ENCODE measurements at places on chromosomes 13 and 19.

DNA sequence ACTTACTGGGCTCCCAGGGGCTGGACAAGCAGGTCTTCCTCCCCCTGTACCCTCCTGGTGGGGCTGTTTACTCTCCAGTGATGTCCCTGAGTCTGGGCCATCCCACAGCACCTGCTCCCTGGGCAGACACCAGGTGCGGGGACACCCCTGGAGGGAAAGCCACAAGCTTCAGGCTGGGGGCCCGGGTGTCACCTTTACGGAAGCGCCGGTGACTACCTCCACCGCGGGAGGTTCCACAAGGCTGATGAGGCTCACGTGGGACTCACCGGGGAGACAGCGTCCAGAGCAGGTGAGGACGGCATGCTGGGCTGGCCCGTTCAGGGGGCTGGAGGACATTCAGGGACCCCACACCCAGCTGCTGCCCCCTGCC is 24.9 kb downstream of the NFILZ start:
- DNase-seq, result no peak

GRCh38 chr19:17751103-17751911 is at the start of gene FCHO1:
TSS of gene FCHO1 (plus strand) at chr19:17751477. CDS start at chr19:17755165, 3,688 bp downstream.
- no peak for DNase-seq

- peak; percentile 50 for DNase-seq
Measured at GRCh38 chr13:35716729-35717128, 240.2 kb upstream of the MAB21L1 start.

GRCh38 chr13:20247403-20247802 is 15.3 kb upstream of the GJB6 start:
- DNase-seq, result no peak

DNA sequence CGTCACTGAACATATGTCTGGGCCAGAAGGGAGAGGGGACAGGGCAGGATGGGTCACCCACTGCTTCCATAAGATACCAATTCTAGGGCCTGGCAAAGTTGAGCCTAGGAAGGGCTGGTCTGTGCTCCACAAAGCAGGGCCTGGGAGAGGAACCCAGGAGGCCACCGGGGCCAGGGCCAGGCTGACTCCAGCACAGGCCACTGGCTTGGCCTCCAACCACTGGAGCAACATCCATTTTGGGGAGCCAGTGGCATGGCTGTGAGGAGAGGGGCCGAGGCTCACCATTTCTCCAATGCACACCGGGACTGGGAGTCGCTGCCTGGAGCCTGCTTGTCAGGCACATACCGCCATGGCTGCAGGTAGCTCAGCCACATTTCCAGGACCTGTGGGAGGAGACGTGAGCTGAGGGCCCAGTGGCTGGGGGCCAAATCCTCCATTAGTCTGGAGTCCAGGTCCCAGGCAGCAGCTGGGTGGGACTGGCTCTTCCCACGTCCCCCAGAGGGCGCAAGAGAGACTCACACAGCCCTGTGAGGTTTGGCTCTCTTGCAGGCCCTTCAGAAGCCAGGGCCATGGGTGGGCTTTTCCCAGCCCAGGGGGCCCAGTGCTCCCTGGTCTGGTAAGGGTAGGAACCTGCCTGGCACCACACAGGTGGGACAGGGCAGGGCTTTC is 27.7 kb downstream of the TUBA3C start:
- no peak for DNase-seq

DNA sequence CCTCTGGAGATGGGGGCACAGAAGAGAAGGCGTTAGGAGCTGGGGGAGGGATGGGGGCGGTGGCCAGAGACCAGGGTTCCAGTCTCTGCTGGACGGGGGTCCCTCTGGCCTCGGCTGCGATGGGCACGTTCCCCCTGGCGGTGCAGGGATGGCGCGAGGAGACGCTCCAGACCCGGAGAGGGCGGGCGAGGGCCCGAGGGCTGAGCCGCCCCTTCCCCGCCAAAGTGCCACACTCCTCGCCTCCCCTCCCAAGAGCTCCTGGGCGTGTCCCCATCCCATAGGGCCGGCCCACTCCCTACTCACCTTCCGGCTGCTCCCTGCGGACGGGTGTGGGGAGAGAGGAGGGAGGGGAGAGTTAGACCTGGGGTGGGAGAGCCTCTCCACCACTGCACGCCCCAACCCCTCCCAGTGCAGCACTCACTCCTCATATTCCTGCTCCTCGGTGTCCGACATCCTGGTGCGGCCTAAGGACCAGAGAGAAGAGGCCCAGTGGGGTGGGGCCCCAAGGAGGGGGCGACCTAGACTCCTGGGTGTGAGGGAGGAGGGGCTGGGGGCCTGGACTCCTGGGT is 2.2 kb downstream of the TNNT1 start:
- no peak for DNase-seq

DNA sequence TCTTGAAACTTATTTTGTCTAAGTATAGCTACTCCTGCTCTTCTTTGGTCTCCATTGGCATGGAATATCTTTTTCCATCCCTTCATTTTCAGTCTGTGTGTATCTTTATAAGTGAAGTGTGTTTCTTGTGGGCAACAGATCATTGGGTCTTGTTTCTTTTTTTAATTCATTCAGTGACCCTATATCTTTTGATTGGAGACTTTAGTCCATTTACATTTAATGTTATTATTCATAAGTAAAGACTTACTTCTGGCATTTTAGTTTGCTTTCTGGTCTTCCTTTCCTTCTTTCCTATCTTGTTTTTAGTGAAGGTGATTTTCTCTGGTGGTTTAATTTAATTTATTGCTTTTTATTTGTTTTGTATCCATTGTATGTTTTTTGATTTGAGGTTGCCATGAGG is 19.8 kb downstream of the CD70 start:
- DNase-seq, result no peak

- DNase-seq, result no peak
Measured at GRCh38 chr19:18969931-18970659, 29.1 kb upstream of the HOMER3 start.

GRCh38 chr19:51722492-51722891 is 1.3 kb downstream of the HAS1 start:
- DNase-seq, result no peak

- DNase-seq, result no peak
Measured at GRCh38 chr13:34372581-34372980, 554.6 kb downstream of the RFC3 start.

- no peak for DNase-seq
Measured at GRCh38 chr13:102947745-102948405, 102.0 kb downstream of the ERCC5 start.

DNA sequence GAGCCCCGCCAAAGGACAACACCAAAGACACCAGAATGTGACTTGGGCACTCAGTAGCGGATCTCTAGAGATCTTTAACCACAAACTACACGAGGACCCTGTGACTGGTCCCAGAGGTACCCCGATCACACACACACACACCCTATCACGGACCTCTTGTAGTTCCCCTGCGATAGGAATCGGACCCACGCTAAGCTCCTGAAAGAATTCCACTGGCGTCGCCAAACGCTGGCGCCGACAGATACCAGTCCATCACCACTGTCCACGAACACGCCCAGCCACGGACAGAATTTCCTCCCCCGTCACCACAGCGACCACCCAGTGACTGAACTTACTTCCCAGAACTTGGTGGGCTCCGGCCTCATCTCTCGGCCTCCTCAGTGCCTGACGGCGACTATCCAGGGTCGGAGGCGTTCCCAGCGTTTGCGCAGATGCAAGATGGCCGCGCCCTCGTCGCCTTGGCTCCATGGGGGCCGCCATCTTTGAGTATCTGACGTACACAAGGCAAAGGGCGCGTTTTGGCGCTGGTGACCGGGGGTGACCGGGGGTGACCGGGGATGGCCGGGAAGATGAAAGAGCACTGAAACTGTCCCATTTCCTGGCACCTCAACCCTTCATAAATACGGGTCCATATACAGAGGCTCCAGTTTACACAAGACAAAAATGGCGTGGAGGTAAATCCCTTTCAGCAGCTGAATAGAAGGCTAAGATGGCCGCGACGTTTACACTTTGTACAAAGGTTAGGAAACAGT is at the start of gene ZNF615:
TSS of gene ZNF615 (minus strand) at position 406 of the 752 bp plus-strand sequence. CDS start 4,500 bp downstream, outside the sequence.
- DNase-seq, result peak; percentile 95

DNA sequence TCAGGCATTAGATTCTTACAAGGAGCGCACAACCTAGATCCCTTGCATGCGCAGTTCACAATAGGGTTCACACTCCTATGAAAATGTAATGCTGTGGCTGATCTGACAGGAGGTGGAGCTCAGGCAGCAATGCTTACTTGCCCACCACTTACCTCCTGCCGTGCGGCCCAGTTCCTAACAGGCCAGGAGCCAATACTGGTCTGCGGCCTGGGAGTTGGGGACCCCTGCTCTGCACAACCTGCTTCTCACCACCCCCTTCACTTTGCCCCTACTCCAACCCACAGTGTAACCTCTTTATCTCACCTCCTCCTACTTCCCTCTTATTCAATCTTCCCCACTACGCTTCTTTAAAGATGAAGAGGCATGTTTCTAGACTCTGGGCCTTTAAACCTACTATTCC is 240.2 kb downstream of the RGCC start:
- DNase-seq, result no peak

DNA sequence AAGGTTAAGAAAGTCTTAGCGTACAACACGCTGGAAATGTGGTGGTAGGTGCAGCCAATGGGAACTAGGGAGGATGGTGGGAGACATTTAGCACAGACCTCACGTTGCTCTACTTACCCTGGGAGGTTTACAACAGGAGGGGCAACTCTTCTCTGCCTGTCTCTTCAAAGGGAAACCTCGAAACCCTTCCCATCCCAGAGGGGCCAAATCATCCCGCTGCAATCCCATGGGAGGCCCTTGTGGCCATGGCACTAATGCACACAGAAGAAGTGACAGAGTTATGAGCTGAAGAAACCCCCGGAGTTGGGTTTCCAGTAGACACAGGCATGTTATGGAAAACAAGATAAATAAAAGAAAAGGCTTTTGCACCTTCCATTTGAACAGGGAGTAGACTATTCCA is 35.6 kb downstream of the SHISA2 start:
- no peak for DNase-seq

DNA sequence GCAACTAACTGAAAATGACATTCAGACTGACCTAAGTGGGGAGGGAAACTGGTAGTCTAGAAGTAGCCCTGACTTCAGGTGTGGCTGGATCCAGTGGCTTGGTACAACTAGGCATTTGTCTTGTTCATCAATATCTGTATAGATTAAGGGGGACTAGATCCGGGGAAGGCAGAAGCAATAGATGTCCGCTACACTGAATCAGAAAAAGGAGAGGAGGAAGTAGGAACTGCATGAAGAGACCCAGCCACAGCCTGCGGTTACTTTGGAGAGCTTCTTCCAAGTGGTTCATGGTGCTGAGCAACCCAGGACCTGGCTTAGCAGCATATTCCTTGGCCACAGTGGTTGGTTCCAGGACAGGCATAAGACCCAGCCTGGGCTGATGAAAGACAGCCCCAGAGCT is 9.9 kb upstream of the PRODH2 start:
- DNase-seq, result no peak

GRCh38 chr19:17304386-17305215 is 1.1 kb upstream of the MRPL34 start:
- no peak for DNase-seq

DNA sequence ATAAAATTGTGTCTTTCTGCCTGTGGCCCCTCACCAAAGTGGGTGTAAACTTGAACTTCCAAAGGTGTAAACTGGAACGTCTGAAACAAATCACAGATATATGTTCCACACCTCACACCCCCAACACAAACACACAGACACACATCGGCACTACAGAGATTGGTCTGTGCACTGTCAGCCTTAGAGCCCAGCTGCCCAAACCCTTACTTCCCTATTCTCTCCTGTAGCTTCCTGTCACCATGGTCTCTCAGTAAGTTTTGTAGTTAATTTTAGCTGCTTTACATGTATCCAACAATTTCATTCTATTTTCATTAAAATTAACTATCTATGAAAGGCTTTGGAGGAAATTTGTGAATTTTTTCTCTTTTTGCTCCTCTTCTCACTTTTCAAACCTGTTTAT is 5.4 kb downstream of the TM9SF2 start:
- DNase-seq, result no peak

GRCh38 chr13:63438951-63439350 is 2023.3 kb upstream of the PCDH20 start:
- DNase-seq, result no peak

- DNase-seq, result no peak
Measured at GRCh38 chr13:45834411-45834994, 17.1 kb downstream of the SIAH3 start.

DNA sequence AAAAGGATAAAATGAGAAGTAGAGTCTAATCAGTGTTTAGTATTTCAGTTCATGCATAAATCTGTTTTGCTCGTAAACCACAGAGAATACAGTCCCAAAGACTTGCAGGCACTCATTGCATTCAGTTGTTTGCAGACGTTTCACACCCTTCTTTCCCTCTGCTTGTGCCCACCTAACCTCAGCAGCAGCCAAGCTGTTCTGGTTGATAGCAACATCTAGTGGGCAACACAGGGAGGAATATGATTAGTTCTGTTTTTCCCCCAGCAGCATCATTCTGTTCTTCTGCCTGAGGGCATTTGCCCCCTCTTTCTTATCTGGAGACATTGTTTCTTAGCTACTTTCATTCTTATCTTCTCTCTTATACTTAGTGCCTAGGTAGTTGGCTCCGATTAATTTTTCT is 135.6 kb downstream of the PAN3 start:
- no peak for DNase-seq

DNA sequence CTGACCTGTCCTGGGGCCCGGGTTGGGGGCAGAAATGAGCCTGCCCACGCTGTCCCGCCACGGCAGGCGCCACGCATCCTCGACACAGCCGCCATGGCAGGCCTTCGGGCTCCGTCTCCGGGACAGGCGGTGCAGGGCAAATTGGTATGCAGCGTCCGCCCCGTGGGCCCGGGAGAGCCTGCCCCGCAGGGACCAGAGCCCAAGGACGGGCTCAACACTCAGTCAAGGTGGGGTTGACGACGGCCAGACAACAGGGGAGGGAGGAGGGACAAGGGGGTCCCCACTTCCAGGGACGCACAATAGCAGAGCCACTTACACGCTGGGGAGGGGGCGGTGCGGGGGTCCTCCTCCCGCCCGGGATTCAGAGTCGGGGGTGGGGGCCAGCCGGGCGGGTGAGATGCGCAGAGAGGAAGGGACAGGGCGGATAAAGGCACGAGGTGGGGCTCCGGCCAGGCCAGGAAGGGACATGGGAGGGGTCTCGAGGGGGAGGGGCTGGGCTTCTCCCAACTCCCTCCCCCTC is 1.2 kb downstream of the CTXN1 start:
- DNase-seq, result no peak

DNA sequence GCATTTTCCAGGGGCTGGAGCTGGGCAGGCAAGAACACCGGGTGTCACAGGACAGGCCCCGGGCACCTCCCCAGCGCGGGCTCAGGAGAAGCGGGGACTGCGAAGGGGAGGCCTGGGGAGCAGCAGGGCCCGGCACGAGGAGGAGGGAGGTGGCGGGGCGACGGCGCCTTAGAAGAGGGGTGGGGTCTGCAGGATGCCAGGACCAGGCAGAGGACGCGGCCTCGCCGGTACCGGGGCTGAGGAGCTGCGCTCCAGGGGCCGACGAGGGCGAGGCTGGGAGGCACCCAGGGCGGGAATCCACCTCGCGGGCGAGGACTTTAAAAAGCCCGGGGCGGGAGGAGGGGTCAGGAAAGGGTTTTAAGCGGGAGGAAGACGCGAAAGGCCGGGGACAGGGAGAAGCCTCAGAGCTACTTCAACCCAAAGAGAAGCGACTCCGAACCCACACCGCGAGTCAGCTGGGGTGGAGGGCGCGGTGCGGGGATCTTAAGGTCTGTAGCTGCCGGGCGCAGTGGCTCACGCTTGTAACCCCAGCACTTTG is 665 bp downstream of the ZNF347 start:
- DNase-seq, result peak; percentile 60

All from right forelimb (tissue), 1 donor.